ENCODE measurements at places on chromosomes 4 and X. TPM values are rescaled to one million over a fixed set of nuclear protein-coding genes. Genes with fewer than 3 reads are reported as not detected.

ODAPH gene
- total RNA-seq: not detected

- no peak for DNase-seq
Observed at GRCh38 chr4:16079046-16079445, 4.8 kb downstream of the PROM1 start.

WDFY3 gene
- 38.7 TPM for total RNA-seq

DNA sequence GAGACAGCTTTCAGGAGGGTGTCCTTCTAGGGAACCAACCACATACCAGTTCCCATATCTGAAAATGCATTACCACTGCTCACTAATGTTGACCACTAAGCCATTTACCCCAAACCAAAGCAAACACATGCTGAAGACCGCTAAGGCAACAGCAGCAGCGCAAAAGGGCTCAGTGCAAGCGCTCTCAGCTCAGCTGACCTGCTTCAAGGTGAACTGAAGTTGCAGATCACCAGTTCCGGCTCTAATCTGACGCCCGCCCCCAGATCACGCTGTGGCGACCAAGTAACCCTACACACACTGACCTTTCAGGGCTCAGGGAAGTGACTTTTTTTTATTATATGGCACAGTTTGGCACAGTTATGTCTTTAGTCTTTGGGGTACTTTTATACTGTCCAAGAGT is 5.8 kb downstream of the MECP2 start:
- DNase-seq: no peak

DNA sequence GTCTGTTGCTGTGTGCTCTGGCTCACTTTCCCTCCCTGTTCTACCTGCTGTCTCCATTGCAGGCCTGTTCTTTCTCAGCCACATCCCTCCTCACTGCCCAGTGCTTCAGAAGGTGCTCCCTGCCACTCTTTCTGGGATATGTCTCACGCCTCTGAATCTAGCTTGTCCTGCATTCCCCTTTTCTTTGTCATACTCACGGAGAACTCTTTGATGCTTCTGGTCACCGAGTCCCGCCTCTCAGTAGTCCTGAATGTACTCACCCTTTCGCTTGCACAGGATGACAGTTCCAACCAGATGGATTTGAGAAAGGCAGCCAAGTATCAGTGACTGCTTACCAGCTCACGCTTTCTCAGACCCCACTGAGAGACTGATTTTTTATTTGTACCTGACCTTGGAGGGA is 65.2 kb upstream of the TLR2 start:
- DNase-seq: no peak

- DNase-seq: no peak
Observed at GRCh38 chr4:24965627-24966026, 52.8 kb upstream of the CCDC149 start.

TGIF2LX gene
- total RNA-seq: not detected

FAM9B gene
- not detected for total RNA-seq

- no peak for DNase-seq
Observed at GRCh38 chr4:11881947-11882346, 453.3 kb upstream of the HS3ST1 start.

All from GM23248 (cell line).